Myocyte (in vitro differentiated cells): ENCODE measurements at places on chromosomes 13 and 19.
A peak's percentile ranks its signal among the peaks of the same experiment; 100 is the strongest.

DNA sequence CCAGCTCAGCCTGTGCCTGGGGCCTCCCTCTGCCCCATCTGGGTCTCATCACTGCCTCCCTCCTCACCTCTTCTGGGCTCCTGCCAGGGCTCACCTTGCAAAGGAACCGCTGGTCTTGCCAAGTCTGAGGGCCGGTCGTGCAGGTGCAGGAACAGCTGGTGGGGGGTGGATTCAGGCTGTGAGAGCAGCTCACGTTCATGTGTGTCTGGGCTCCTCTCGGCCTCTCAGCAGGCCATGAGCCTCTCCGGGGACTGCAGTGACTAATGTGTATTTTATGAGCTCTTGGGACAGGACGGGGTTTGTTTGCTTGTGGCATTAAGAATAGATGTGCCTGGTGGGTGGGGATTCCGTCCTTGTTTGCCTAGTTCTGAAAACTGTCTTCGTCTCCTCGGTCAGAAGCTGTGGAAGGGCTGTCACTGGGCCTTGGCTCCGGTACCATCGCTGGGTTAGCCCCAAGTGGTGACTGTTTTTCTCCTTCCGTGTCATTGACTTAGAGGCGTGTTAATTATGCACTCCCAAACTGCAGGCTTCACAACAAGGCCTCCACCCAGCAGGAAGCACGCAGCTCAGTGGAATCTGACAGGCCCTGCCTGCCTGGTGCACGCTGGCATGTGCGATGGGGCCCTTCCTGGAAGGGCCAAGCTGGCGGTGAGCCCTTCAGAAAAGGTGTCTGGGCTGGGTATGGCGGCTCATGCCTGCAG is 77.6 kb downstream of the KDM4B start:
- peak; percentile 86 for DNase-seq

- no peak for DNase-seq
These were observed at the start of gene MBOAT7 for GRCh38 chr19:54189145-54189734. TSS of gene MBOAT7 (minus strand) at chr19:54189580. CDS start at chr19:54188508, 1,072 bp downstream.

- DNase-seq = no peak
These were observed 1123.9 kb downstream of the PCDH9 start for GRCh38 chr13:66106246-66106645.

DNA sequence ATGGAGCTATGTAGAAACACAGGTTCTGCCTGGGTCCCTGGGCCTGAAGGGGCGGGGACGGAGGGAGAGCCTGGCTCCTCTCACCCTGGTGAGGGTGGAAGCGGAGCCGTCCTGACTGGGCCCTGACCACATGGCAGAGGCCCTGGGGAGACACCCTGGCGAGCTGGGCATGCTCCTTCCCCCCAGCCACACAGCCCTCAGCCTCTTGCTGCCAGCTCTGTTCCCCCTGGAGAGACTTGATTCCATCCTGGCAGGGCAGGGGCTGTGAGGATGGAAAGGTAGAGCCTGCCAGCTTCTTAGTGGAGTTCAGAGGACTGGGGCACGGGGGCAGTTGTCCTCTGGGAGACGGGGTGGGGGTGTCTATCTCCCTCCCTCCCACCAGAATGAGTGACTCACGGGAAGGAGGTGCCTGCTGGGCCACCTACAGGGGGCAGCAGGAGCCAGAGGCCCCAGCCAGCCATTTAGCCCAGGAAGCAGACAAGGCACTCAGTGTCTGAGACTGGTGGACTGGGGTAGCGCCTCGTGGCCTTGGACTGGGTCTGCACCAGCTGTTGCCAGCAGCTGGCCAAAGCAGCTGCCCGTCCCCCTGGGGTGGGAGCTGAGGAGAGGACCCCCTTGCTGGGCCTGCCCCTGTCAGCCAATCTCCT is 22.8 kb upstream of the RNF17 start:
- no peak for DNase-seq

DNA sequence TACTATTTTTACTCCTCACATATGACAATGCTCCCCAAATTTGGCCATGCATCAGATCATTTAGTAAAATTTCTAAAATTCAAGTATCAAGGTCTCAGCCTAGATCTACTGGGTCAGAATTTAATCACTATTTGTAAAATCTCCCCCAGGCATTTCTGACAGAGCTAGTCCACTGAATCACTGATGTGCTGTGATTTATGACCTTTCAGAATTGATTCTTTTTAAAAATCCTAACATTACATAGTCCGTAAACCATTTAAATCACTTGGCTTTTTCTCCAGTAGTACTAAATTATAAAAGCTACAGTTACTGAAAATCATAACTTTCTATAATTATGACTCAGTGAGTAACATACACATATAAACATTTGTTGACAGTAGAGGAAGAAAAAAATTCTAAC is 92.8 kb upstream of the RAP2A start:
- no peak for DNase-seq

DNA sequence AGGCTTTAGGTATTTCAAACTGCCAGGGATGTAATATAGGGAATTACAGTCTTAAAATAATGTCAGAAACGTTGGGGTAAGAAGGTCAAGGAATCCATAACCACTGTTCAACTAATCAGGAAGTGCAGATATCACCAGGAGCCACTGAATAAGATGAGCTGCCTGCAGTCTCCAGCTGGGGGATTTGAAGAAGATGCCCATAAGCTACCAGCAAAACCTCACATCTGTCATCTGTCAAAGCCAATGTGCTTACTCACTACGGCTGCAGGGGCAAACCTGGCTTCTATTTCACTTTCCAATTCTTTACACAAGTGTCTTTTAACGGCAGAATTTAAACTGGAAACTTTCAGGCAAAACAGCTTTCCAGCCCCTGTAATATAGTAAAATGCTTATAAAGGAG is 1410.1 kb upstream of the ATXN8OS start:
- no peak for DNase-seq

- peak; percentile 31 for DNase-seq
These were observed 29.9 kb downstream of the ATP7B start for GRCh38 chr13:51981355-51981754.

GRCh38 chr13:50910485-50910805 is 854 bp downstream of the RNASEH2B start:
- peak; percentile 79 for DNase-seq
